ENCODE measurements at places on chromosomes 12 and 14.

- no peak for DNase-seq
Measured at GRCh38 chr14:51582437-51582836, 69.3 kb upstream of the FRMD6 start.

DNA sequence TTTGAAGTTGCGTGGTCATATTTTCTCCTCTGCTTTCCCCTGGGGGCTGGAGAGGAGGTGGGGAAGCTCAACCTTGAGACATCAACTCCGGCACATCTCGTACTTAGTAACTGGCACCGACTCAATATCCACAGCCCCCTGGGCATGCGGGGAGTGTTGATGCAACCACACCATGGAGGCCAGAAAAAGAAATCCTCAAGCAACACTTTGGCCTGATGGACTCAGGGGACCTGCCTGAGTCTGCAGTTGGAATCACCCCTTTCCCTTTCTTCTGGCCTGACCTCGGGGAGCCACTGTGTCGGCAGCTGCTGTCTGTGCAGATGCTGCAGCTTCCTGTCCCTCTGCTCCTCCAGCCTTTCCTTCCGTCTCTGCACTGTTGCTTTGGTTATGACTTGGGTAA is 11.4 kb upstream of the AACS start:
- no peak for DNase-seq

GRCh38 chr12:122834104-122834920 is 945 bp upstream of the HIP1R start:
- DNase-seq = no peak

GRCh38 chr12:111529424-111530368 is 69.4 kb downstream of the ATXN2 start:
- peak; percentile 48 for DNase-seq

DNA sequence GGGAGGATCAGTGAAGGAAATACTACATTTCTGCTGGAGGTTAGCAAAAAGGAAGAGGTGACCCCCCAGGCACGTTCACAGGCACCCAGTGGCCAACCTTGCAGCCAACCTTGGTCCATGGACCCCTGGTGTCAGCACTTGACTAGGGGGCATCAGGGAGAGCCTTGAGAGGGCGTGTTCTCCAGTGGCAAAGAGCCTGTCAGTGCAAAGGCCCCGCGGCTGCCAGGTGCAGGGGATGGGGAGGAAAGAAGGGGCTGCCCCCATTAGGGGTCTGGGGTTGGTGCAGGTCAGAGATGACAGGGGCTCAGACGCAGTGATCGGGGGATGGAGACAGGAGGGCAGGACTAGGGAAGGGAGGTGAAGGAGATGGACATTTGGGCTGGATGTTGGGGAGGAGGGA is 22.7 kb upstream of the ULK1 start:
- DNase-seq = no peak

- no peak for DNase-seq
Measured at GRCh38 chr14:102081231-102082080, 5.4 kb downstream of the HSP90AA1 start.

- DNase-seq = no peak
Measured at GRCh38 chr14:56875104-56875675, 64.9 kb upstream of the OTX2 start.

DNA sequence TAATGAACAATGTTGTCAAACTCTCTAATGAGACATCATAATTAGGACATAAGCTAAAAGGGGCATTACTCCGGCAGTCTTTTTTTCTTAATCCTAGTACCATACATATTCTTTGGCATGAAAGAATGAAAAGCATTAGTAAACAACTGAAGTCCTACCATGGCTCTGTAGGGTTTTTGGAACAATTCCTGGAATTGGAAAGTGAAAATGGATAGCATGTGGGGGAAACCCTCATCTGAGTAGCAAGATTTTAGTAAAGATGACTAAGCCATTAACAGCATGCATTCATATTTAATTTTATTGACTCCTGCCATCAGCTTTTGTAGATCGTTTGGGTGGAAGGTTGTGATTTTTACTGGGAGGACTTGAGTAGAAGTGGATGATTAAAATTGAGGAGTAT is 216.2 kb upstream of the PDZRN4 start:
- no peak for DNase-seq

GRCh38 chr14:67892466-67893100 is 73.0 kb downstream of the RAD51B start:
- DNase-seq = no peak

DNA sequence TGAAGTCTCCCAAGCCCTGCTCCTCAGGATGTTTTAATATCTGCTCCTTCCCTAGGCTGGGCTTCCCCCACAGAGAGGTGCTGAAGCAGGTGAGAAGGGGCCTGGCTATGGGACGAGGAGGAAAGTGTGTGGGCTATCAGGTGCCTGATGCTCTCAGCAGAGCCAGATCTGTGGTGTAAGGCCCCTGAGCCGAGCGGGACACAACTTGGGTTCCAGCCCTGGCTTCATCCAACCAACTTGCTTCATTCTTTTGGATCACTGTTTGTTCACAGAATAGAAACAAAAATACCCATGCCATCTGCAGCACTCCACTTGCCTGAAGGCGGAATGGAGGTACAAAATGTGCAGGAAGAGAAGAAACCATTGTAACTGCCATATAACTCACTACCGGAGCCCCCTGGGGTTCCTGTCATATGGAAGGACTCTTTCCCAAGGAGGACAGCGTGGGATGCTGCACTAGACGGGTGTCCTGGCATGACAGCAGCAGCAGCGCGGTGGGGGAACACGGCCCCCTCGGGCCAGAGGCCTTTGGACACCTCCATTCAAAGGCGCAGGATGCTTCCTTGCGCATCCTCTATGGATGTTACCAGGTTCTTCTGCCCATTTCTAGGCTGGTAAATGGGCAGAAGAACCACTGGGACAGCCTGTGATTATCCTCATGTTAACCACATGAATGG is 95.8 kb downstream of the CRACR2A start:
- DNase-seq = no peak

- DNase-seq = no peak
Measured at GRCh38 chr14:71648725-71649124, 283.5 kb upstream of the RGS6 start.

GRCh38 chr12:61863811-61864210 is 396.4 kb upstream of the USP15 start:
- no peak for DNase-seq

GRCh38 chr12:62297321-62297720 is 37.1 kb downstream of the USP15 start:
- DNase-seq = no peak

DNA sequence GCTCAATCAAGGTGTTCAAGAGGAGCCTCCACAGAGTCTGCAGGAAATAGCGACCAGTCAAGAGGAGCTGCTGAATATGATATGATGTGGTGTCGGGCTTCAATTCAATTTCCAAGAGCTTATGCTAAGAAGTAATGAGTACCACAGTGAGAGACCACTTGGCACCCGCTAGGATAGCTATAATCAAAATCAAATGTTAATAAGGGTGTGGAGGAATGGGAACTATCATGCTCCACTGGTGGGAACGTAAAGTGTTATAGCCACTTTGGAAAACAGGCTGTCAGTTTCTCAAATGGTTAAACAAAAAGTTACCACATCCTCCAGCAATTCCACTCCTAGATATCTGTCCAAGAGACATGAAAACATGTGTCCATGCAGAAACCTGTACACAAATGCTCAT is 6.7 kb downstream of the POLR3B start:
- DNase-seq = no peak

DNA sequence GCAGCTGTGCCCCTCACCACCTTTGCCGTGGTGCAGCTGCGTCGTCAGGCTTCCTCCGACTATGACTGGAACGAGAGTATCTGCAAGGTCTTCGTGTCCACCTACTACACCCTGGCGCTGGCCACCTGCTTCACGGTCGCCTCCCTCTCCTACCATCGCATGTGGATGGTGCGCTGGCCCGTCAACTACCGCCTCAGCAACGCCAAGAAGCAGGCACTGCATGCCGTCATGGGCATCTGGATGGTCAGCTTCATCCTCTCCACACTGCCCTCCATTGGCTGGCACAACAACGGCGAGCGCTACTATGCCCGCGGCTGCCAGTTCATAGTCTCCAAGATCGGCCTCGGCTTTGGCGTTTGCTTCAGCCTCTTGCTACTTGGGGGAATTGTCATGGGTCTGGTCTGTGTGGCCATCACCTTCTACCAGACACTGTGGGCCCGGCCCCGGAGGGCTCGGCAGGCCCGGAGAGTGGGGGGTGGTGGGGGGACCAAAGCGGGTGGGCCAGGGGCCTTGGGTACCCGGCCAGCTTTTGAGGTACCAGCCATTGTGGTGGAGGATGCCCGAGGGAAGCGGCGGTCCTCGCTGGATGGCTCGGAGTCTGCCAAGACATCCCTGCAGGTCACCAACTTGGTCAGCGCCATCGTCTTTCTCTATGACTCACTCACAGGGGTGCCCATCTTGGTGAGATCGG is 2.6 kb downstream of the GPR162 start:
- DNase-seq = no peak

- no peak for DNase-seq
Measured at GRCh38 chr12:105382771-105383622, 52.5 kb downstream of the C12orf75 start.

DNA sequence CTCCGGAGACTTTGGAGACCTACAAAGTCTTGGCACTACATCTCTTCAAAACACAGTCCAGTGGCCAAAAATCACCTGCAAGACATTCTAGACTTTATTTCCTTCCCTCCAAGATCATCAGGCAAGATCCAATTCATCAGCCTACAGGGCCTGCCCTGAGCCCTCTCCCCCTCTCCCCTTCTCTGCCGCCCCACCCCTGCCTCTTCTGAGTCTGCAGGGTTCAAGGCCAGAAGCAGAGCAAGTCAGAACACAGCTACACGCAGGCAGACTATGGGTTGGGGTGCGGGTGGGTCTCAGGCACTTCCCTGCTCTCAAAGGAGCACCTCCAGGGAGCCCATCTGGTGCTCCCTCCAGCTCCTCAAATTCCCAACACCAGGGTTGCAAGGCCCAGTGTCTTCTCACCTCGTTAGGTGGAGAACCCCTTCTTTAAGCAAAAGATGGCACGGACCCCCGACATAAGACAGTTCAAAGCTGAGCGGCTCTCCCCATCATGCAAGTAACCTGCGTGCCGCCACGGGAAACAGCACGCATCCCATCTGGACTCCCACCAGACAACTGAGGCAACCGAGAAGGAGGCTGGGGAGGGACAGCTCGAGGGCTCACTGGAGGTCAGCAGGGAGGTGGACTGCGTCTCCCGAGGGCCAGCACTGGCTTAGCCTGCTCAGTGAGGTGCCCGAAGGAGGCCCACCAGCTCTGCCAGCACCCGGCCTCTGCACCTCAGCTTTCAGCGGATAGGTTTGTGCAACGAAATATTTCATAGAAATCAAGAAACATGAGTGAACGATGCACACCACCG is 5.6 kb upstream of the INF2 start:
- DNase-seq = no peak

DNA sequence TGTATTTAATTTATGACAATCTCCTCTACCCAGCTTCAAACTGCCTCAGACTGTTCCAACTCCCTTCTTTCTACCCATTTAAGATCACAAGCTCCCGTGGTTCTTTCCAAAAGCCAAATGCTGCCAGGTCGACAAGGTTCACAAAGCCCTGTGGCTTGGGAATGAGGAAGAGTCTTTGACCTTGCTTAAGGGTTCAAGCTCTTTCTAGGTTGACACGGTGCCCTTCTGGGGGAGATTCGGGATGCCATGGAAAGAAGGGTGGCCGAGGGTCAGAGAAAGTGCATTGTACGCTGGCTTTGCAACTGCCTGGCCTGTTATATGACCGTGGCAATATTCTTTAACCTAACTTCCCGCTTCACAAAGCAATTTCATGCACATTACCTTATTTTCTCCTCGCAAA is 239.3 kb downstream of the ANO2 start:
- DNase-seq = no peak

DNA sequence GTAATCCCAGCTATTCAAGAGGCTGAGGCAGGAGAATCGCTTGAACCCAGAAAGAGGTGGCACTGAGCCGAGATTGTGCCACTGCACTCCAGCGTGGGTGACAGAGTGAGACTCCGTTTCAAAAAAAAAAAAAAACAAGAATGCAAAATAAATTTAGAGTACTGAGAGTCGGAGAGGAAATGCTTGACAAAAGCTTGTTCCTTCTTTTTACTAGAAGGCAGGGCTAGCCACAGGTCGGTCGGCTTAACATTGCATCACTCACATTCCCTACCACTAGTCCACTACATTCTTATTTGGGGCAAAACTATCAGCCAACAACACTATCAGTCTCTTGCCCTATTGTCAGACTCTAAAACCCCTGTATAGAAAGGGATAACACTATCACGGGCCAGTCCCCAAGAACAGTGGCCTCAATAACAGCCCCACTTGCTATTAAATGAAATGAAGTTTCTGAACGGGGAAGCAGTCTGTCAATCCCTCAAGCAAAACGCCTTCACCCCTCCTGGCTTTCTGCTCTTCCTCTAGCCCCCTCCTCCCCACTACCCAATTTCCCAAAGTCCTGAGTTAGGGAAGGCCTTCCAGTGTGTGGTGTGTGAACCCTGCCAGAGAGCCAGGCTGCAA is 1.0 kb downstream of the RNF41 start:
- no peak for DNase-seq

DNA sequence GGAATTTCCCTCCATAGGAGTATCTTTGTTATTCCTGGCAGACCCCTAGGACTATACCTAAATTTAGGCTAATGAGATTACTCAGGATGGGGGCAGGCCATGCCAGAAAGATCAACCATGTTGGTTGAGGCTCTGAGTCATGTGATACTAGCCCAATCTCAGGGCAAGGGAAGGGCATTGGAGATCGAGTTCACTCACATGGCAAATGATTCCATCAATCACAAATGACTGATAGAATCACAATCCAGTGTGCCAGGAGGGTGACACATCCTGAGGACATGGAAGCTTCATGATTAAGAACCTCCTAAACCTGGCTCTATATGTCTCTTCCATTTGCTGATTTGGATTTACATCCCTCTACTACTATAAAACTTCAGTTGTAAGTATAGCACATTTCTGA is 182.3 kb downstream of the NTF3 start:
- DNase-seq = no peak

GRCh38 chr12:113248842-113249435 is 27.7 kb downstream of the TPCN1 start:
- no peak for DNase-seq

DNA sequence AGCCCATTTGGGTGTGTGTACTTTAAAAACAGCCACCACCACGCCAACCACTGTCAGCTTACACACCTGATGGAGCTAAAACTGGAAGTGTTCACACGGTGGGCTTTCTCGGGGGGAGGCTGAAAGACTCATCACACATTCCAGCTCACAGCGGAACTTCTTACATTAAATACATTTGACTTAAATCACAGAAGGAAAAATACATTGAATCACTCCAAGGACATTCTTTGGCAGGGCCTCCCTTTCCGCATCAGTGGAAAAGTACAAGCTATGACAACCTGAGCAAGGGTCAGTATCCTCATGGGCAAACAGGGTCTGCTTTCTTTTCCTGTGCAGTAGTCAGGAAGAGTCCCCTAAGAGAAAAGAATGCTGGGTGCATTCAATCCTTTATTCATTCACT is 31.0 kb upstream of the TC2N start:
- no peak for DNase-seq

DNA sequence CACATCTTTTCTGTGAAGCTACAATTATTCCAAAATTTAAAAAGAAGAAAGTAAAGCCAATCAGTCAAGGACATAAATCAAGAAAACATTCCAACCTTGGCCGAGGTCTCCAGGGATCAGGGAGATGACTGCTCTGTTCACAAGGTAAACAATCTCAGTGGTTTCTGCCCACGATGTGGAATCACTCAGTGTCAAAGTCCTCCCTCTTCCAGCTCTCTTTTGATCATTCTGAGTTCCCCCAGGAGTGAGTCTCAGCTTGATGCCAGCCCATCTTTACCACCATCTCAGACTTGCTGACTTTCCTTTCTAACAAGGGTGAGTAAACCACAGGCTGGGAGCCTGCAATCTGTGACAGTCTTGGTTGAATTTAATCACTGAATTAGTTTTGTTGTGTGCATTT is 4.8 kb upstream of the SERPINA9 start:
- DNase-seq = no peak

- DNase-seq = no peak
Measured at GRCh38 chr12:86376052-86376451, 119.9 kb upstream of the MGAT4C start.

Data from activated T-cell treated with anti-CD3 and anti-CD28 coated beads for 48 hours (primary cell).